Effector CD4-positive, alpha-beta T cell (primary cell): ENCODE measurements at places on chromosomes 2 and 18.

DNA sequence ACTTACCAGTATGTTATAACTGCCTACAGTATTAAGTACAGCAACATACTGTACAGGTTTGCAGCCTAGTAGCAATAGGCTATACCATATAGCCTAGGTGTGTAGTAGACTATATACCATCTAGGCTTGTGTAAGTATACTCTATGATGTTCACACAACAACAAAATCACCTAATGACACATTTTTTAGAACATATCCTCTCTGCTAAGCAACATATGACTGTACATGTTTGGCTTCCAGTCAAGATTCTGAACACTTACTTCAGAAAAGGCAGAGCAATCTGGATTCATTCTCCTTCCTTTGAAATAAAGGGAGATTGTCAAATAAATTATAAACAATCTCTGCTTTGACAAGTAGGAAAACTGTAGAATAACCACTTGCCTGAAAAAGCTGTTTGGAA is 81.8 kb downstream of the EXOC6B start:
- DNase-seq, result no peak

DNA sequence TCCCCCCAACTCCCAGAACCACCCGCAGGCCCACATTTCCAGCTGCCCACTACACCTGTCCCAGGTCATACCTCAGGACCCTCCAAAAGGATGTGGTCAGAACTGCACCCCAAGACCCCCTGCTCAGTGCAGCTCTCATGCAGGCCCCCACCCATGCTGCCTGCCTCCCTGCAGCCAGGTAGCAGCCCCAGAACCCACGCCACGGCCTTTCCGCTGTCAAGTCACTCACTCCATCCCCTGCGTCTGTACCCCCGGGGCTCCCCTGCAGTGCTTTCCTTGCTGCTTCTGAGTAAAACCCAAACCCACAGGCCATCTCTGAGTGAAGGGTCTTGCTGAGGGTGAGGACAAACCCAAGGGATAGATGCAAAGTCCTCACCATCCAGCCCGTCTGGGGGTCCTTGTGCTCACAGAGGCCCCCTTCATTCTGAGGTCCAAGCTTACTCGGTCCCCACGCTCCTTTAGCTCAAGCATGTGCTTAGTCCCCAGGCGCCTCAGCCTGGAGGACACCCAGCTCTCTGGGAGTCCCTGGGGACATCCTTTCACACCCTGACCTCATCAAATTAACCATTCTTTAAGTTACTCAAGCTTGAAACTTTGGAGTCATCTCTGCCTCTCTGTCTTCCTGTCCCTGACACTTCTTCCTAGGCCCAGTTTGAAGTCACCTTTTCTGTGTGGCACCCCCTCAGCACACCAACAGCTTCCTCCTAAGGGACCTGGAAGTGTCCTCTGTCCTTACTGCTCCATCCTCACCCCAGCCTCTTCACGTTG is 130.1 kb downstream of the SMAD7 start:
- DNase-seq, result no peak

DNA sequence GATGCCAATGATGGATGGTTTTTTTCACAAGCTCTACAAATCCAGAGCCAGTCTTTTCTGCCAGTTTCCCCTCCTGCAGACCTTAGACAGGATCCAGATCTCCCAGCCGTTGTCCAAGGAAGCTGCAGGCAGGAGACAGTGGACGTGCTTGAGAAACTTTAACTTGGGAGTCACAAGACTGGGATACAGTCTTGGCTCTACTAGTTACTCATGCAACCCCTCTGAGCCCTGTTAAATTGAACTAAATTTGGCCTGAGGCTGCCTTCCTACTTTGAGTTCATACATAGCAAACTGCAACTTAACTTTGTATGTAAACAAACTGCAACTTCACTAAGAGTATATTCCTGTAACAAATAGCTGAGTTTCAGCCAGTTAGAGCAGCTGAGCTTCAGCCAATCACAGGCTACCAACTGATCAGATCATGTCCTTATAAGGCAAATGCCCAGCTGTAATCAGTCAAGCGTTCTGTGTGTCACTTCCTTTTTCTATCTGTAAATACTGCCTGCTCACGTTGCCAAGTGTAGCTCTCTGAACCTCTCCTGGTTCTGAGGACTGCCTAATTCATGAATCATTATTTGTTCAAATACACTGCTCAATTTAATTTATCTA is 140.9 kb downstream of the CAPN13 start:
- no peak for DNase-seq

DNA sequence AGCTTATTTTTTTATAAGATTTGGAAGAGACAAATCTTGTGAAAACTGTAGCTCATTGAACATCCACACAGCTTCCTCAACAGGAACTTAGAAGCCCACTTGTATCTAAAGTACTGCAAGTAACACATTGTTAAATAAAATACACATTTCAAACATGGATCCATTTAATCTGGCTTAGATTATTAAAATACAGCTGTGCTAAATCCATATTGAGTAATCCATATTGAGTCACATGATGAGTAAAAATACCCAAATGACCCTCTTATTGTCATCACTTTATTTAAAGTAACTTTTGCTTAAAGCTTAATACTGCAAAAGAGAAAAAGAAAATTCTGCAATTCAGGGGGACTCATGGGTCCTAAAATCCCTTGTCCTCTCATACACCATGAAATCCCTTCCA is 133.3 kb downstream of the OSR1 start:
- no peak for DNase-seq

DNA sequence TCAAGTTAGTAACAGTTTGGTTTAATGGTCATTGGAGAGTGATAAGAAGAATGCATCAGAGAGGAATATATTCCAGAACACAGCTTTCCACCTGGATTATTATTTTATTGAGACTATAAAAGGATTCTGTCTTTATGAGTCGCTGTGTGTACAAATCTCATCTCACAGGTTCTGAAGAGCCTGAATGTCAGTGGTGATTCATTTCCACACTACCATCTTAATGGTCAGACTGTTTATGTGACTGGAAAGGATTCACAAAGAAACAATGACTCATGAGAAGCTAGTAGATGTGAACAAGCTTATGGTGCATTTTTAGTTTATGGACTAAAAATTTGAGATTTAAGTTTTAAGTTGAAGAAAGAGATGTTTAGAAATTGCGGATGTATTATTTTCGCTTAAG is 685.4 kb upstream of the NRXN1 start:
- no peak for DNase-seq

GRCh38 chr18:79222790-79223189 is 153.6 kb downstream of the ATP9B start:
- no peak for DNase-seq

- no peak for DNase-seq
Observed at GRCh38 chr2:86793752-86794151, 3.0 kb upstream of the CD8A start.
